Cortex of kidney (tissue), 1 donor: ENCODE measurements at places on chromosomes 6 and 20.

GRCh38 chr6:112799889-112800288 is 452.8 kb downstream of the RFPL4B start:
- no peak for DNase-seq

DNA sequence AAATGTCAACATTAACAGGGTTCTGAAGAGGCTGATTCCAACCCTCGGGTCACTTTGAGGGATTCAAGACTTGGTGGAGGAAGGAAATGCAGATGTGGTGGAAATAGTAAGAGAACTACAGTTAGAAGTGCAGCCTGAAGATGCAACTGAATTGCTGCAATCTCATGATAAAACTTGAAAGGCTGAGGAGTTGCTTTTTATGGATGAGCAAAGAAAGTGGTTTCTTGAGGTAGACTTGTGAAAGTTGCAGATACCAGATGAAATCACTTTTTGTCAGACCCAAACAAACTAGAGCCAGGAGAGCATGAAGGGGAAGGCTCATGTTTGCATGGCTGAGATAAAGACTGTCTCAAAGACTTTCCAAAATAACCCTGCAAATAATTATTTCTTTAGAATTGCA is 16.2 kb downstream of the ANKRD6 start:
- DNase-seq, result no peak

DNA sequence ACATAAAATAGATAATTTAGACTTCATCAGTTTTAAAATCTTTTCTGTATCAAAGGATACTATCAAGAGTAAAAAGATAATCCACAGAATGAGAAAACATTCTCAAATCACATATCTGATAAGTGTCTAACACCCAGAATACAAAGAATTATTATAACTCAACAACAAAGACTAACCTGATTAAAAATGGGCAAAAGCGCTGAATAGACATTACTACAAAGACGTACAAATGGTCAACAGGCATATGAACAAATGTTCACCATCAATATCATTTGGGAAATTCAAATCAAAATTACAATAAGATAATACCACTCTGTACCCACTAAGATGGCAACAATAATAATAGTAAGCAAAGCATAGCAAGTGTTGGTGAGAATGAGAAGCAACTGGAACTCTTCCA is 503.8 kb downstream of the CDH26 start:
- no peak for DNase-seq

DNA sequence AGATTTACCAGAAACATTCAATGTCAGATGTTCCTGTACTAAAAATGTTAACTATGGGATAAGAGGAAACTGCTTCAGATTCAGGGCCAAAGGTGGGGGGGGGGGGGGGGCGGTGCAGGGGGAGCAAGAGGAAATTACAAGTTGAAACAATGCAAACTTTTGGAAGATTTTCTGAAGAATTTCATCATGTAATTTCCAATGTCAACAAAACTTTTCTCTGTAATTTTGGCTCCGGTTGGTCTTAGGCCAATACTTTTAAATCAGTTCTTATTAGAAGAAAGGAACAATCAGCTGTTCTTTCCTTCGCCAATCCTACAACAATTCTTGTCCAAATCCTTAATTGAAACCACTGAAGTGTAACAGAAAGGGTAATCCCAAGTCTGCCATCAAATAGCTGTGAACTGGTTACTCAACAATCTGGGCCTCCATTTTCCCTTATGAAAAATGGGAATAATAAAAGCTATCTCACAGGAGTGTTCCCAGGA is 13.1 kb downstream of the UQCC1 start:
- no peak for DNase-seq

GRCh38 chr20:34525709-34526416 is 9.6 kb downstream of the DYNLRB1 start:
- DNase-seq, result no peak

GRCh38 chr6:109738667-109739066 is 47.6 kb downstream of the FIG4 start:
- DNase-seq, result no peak

- no peak for DNase-seq
Observed at GRCh38 chr20:32574296-32575226, 10.6 kb downstream of the NOL4L start.

DNA sequence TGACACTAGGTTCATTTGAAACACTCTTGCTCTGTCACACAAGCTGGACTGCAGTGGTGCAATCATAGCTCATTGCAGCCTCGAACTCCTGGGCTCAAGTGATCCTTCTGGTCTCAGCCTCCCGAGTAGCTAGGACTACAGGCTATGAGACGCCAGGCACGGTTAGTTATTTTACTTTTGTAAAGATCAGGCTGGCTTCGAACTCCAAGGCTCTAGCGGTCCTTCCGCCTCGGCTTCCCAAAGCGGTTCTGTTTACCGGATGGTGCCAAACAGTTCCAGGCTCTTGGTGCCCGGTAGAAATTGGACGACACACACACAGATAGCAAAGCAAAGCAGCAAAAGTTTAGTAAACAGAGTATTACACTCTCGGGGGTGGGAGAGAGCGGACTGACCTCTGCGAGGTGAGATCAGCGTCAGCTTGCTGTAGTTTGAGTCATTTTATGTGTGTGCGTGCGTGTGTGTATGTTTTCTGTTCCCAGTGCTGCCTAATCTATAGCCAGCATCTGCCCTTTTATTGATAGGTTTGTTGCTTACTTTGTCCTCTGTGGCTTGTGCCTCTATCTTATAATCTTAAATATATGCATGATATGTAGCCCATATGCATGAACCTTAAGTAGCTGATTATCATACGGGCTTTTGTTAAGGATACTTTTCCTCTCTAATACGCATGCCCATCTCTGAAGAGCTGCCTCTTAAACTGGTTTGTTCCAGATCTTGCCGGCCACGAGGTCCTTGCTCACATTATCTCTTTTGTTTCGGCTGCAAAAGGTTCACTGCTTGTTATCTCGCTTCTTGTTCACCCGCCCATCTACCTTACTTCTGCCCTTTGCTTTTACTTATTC is 75.2 kb downstream of the OR2B2 start:
- DNase-seq, result no peak

DNA sequence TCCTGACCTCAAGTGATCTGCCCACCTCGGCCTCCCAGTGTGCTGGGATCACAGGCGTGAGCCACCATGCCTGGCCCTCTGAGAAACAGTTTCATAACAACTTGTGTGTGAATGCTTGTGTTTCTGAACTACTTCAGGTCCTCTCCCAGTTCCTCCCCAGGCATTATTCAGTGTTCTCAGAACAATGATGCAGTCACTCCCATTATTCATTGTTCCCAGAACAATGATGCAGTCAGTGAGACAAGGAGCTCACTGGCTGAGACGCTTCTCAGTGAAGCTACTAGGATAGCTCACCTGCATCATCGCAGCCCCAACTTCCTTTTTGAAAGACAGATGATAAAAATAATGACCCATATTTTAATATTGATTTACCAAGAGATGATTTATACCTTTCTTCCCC is 71.5 kb downstream of the NDUFAF5 start:
- no peak for DNase-seq

GRCh38 chr20:25586877-25587276 is 1.5 kb upstream of the NINL start:
- DNase-seq, result no peak

DNA sequence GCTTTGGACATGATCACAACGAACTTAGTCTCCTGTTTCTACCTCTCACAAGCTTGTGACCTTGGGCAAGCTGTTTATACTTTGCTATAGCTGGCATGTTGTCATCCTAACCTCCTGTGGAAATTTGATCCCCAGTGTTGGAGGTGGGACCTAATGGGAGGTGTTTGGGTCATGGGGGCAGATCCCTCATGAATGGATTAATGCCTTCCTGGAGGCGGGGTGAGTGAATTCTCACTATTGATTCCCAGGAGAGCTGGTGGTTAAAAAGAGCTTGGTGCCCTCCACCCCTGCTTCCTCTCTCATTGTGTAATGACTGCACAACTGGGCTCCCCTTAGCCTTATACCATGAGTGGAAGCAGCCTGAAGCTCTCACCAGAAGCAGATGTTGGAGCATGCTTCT is 228.9 kb downstream of the HIVEP2 start:
- no peak for DNase-seq

GRCh38 chr20:3723284-3723683 is 9.2 kb upstream of the HSPA12B start:
- no peak for DNase-seq

DNA sequence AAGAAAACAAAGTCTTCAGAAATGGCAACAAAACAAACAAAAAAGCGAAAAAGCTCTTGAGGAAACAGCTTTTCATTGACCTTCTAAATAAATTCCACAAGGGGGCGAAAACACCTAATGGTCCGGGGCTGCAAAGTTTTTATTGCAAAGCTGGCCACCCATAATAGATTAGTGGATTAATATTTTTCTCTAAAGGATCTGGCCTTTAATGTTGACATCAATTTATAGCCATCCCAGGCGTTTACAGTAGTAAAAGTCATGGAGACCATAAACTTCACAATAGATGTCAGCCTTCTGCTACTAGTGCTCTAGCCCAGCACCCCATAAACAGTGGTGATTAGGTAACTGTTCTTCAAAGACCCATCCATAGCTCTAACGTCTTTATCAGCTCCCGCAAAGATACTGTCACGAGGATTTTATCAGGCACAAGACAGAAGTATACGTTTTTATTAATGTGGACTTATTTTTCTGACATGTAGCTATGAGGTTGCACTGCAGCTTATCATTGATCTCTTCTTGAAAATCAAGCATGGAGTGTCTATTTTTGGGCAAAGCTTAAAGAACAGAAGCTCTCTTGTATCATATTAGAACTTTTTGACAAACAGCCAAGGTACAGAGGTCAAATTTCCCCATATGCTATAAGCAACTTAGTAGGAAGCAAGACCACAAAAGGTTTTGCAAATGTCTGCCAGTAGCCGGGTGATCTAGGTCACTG is 4.7 kb downstream of the CITED2 start:
- no peak for DNase-seq

- no peak for DNase-seq
Observed at GRCh38 chr6:47135772-47136171, 93.6 kb upstream of the ADGRF1 start.

GRCh38 chr20:2729251-2729713 is 36.7 kb downstream of the EBF4 start:
- DNase-seq, result no peak

DNA sequence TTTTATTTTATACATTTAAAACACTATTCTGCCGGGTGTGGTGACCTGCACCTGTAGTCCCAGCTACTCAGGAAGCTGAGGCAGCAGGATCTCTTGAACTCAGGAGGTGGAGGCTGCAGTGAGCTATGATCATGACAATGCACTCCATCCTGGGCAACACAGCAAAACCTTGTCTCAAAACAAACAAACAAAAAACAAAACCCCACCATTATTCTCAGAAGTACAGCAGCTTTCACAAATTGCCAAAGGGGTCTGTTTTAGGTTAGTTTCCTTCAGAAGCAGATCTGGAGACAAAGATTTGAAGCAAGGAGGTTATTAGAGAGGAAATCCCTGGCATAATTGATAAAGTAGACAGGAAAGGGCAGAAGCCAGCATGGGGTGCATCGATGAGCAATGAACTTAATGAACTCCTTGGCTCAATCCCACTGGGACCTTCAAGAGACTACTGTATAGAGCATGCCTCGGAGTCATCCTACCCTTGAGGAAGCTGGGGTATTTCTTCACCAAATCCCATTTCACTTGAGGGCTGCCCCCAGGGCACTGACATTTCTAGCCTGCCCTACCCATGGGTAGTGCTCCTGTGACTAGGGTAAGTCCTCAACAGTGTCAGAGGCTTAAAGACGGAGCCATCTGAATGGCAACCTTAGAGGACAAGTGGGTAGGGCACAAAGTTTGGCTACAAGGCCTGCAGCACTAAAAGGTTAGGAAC is 43.2 kb upstream of the DDR1 start:
- DNase-seq, result no peak

DNA sequence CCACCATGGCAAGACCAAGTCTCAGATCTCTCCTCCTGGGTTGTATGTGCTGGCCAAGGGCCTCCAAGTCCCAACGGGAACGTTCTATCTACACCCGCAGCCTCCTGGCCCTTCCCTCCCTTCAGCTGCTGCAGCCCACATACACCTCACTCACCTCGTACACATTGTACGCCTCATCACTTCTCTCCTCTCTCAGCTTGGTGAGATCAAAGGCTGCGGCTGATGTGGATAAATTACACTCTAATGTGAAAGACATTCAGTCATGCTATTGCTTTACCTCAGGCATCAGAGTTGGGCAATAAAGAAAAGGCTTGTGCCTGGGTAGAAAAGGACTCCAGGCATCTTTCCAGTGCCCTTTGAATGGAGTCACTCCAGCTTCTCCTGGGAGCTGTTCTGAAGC is 135.3 kb upstream of the FOXQ1 start:
- DNase-seq, result no peak

- DNase-seq, result no peak
Observed at GRCh38 chr6:85388531-85388930, 61.4 kb upstream of the NT5E start.

- DNase-seq, result no peak
Observed at GRCh38 chr6:85660181-85660611, 17.5 kb upstream of the SYNCRIP start.

- peak; percentile 38 for DNase-seq
Observed at GRCh38 chr6:30690403-30691207, at the start of gene NRM. Gene NRM (minus strand): TSS chr6:30690984. CDS start chr6:30690974, 10 bp downstream.

GRCh38 chr20:58690396-58691135 is 2.0 kb upstream of the NPEPL1 start:
- DNase-seq, result no peak

DNA sequence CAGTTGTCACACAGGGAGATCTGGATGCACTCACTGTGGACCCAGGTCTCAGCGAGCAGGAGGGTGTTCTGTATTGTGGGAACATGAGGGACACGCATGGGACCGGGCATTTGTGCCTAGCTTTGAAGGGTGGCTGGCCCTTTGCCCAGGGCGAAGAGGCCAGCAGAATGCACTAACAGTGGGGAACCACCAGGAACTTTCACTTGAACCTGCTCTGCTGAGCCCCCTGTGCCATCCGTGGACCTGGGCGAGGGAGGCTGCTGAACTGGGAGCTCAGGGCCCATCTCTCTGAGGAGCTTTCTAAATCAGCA is 1.2 kb upstream of the ULBP2 start:
- no peak for DNase-seq

DNA sequence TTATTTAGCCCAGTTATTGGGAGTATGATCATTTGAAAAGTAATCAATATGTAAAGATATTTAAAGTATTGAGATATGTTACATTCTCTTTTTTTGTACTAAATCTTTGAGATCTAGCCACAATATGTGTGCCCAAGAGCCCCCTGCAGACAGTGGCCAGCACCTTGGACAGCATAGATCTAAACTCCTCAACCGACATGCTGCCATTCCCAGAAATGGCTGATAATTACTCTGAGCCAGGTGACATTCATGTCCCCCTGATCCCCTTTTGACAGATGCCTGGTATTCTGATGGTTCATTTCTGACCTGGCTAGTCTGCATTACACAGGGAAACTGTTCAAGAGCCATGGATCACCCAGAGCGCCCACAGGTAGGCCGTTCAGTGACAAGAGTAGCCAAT is 177.1 kb downstream of the ZDHHC14 start:
- DNase-seq, result no peak
